GM04504 (cell line): ENCODE measurements at places on chromosomes 3 and 15.

- peak; percentile 36 for DNase-seq
Observed at GRCh38 chr3:151016478-151016795, 43.9 kb upstream of the CLRN1 start.

GRCh38 chr3:123338620-123339061 is 110.2 kb downstream of the ADCY5 start:
- no peak for DNase-seq

DNA sequence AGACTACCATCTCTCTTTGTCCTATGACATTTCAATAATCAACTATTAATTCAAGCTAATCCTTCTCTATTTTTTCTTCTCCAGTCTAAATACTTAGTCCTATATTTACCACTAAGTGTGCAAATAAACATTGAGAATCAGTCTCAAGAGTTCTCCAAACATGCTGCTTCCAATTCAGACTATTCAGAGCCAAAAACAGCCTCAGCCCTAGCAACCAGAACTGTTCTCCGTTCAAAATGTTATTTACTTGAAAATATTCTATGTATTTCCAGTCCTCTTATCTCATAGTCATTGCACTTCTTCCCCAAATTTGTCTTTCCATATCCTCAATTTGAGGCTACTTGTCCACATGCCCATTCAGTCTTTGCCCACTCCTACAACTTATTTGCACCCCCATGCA is 805.5 kb downstream of the IGSF11 start:
- DNase-seq = no peak

DNA sequence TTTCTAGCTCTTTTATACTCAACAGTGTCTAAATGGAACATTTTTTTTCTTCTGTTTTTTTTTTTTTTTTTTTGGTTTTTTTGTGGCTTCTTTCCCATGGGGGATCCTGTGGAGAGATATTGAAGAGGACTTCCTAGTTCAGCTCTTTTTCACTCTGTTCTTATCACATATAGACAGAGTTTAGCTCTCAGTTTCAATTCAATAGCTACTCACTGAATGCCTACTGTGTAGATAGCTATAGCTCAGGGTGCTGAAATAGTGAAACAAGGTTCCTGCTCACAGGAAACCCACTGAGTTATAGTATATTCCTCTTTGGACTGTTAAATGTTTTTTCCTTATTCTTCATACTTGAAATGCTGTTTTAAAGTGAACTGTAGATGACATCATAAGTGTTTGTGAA is 918.8 kb downstream of the CADM2 start:
- no peak for DNase-seq

DNA sequence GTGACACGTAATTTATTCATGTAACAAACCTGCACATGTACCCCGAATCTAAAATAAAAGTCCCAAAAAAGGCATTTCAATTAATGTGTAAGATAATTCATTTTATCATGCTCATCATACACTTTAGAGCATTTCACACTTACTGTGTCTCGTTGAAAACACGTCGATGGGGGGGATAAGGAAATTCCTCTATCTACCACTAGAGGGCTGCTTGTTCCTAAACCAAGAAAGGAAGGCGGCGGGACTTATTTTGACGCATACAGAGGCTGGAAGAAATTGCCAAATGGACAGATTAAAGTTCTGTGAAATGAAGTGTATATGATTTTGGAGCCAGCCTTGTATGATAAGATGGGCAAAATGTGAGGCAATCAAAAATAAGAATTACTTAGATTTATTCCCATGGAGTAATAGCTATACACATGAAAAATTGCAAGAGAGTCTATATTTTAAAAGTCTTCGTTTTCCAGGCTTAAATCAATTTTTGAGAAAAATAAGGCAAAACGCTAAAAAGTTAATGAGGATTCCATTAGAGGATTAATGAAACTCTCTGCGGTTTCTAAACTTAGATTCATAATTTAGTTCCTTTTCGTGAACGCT is 346.8 kb downstream of the CNTN3 start:
- no peak for DNase-seq

GRCh38 chr3:197959500-197959890 is 522 bp upstream of the LMLN start:
- DNase-seq = no peak

GRCh38 chr3:81723732-81724313 is 37.6 kb downstream of the GBE1 start:
- no peak for DNase-seq

- DNase-seq = no peak
Observed at GRCh38 chr3:180875124-180875698, 37.3 kb upstream of the FXR1 start.

GRCh38 chr3:28915741-28916500 is 364.9 kb upstream of the RBMS3 start:
- no peak for DNase-seq

DNA sequence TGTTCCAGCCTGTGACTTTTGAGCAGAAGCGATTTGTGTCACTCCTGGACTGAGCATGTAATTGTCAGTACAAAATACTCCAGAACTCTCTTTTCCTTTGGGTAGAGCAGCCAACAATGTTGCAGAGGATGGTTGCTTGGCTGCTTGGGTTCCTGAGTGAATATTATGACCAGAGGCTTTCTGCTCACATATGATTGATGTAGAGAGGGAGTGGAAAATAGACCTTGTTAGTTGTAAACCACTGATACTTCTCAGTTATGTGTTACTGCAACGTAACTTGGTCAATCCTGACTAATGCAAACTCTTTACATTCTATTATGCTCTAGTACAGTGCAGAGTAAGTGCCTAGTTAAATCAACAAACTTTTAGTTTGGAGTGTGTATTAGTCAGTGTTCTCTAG is 322.6 kb upstream of the KCNH8 start:
- no peak for DNase-seq

DNA sequence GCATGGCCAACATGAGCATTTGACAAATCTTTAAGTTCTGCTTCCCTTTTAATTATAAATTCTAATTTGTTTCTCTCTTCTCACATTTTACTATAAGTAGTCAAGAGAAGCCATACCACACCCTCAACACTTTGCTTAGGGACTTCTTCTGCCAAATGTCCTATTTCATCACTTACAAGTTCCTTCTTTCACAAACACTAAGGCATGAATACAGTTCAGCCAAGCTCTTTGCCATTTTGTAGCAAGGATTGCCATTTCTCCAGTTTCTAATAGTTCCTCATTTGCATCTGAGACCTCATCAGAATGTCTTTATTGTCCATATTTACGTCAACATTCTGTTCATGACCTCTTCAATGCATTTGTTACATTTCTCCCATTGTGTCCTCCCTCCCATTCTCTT is 29.4 kb downstream of the SLC22A14 start:
- DNase-seq = no peak

DNA sequence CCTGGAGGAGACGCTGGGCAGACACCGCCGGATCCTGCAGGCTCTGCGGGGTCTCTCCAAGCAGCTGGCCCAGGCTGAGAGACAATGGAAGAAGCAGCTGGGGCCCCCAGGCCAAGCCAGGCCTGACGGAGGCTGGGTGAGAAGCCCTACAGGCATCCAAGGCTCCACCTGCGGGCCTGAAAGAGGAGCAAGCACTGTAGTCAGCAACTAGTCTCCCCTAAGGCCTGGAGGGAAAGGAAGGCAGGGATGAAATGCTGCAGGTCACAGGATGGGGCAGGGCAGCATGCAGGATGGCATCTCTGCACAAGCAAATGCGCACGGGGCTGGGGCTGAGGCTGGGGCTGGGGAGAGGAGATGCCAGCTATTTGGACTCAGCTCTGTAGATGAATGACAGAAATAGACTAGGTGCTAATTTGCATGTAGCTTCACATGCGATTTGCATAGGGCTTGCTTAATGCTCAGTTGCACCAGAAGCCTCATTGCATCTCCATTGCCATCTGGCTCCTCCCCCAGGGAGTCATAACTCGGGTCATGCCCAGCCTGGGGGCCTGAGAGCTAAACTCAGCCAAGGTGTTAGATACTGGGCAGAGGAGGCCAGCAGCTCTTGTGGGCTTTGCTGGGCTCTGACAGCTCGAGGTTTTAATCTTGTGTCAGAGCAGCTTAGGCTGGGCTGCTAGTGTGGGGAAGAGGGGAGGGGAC is 5.2 kb upstream of the CPLX3 start:
- DNase-seq = no peak

DNA sequence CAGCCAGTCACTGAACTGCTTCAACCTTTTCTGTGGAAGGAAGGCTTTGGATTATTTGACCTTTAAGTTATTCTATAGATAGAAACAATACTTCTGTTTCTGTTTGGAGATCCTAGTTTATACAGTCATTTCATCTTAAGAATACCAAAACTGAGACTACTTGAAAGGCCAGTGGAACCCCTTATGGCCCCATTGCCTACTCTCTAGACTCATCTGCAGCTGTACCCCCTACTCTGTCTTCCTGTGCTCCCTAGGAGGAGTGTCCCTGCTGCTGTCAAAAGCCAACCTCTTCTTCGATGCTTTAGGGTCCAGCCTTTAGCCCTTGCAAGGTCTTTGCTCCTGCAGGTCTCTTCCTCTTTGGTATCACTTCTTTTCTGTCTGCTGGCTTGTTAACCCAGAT is 169.6 kb downstream of the EDEM1 start:
- DNase-seq = no peak

GRCh38 chr3:100001526-100002270 is 112.6 kb downstream of the FILIP1L start:
- no peak for DNase-seq

- DNase-seq = no peak
Observed at GRCh38 chr3:66490984-66491383, 9.8 kb downstream of the LRIG1 start.

DNA sequence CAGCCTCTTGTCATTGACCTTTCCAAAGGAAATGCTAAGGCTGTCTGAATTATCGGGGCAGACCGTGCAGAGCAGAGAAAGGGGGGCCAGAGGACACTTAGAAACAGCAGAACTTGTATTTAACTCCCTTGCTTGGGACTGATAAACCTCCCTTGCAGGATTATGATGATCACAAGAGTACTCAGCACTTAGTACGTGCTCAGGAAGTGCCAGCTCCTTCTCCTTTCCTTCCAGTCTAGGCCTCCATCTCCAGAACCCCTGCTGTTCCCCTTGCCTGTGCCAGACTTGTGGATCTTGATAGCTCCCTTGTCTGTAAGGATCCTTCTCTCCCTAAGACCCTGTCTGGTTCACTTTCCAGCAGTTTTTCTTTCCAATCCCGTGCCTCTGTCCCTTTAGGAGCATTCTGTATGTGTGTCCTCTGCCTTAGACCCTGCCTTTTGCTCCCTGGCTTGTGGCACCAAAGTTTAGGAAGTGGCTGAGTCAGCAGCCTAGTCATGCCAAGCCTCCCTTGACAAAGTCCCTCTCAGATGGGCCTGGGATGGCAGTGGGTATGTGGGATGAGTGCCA is 747 bp downstream of the SORD start:
- DNase-seq = no peak

DNA sequence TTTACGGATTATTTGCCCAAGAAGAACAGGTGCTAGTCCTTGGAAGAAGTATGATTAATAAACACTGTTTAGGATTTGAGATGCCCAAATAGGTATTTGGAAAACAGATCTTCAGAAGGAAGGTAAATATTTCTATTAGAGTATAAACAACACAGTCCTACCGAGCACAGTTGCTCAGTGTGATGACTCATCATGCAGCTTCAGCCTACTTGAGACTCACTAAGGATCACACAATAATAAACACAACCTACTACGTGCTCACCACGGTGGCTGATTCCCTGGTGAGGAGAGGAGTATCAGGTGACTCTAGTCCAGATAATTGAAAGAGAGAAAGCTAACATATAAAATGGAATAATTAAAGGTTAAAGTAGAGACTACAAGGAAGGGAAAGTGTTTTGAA is 72.0 kb downstream of the PDZRN3 start:
- no peak for DNase-seq

DNA sequence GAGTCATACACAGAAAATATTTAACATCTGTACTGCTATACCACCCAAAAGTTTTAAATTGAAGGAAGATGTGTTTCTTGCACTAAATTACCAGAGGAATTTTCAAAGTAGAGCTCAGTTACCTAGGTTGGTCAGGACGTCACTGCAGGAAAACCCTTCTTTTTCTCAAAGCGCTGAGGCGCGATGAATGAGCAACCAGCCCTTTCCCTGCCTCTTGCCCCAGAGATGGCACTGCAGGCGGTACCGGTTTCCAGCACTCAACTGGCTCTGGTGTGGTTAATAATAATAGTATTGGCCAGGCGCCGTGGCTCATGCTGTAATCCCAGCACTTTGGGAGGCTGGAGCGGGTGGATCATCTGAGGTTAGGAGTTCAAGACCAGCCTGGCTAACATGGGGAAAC is 49.3 kb downstream of the HES1 start:
- no peak for DNase-seq

DNA sequence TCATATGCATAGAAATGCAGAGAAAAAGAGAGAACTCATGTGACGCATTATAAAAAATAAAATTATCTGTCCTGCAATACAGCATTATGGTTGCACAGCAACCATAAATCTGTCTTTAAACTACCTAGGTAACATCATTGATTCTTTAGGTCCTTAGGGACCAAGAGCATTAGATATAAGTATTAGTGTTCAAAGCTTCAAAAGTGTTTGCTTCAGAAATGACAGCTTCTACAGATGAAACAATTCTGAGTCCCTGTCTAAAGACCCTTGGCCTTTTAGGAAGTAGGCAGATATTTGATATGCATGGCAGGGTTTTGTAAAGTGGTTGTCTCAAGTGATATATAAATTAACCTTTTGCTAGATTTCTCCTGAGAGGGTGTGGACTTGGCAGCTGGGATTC is 454.2 kb downstream of the GBE1 start:
- DNase-seq = no peak

DNA sequence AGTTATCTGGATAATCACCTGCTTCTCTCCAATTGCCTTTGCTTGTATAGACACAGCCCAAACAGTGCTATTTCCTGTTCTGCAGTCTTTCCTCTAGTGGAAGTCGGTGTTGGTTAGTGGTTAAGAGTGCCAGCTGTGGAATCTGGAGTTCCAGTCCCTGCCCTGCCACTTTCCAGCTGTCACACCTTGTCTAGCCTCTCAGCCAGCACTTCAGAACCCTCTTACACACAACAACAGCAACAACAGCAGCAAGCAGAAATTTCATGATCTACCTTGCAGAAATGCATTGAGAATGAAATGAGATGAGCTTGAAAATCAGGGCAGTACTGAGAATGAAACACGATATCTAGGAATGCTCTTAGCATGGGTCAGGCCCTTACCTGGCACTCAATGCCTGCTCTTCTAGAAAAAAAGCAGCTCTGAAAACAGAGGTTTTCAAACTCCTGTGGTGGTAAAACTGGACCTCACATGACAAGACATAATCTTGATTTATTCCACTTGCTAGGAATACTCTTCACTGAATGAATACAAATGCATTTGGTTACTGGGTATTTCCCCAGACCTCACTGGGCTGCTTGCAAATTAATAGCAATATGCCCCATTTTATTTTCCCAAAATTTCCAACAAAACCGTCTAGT is 3.3 kb upstream of the WNT5A start:
- no peak for DNase-seq
